ENCODE measurements at places on chromosomes 6 and 20. TPM values are rescaled to one million over a fixed set of nuclear protein-coding genes. Genes with fewer than 3 reads are reported as not detected.

Gene ADTRP
- 26.1 TPM for total RNA-seq

DNA sequence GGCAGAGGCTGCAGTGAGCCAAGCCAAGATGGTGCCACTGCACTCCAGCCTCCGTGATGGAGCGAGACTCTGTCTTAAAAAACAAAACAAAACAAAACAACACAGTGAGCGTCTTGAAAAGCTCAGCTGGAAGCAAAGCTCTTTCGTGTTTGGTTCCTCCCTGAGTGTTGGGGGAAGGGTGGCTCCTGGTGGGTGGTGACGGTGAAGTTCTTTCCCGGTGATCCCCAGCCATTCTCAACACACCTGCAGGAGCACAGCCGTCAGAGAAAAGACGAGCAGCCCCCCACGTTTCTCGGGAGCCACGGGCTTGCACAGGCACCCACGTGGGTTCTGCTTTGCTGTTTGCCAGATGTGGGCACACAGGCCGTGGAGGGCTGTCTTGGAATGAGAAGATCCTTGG, 3.2 kb downstream of the BHLHE23 start:
- no peak for DNase-seq

DNA sequence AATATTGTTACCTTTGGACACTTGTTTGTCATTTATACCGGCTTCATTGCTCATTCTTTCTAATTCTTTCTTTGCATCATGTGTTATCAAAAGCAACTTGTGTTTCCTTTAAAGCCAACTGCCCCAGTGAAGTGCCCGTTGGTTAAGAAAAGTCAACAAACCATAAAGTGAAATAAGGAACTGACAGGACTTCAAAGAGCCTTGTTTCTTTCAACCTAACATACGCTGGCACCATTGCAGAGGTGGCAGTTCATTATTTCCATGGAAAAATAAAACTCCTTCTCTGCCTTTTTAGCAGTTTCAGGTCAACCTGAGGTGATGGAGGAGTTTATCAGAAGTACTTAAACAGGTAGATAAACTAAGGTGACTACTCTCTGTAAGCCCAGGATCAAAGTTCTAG, 28.8 kb downstream of the FERMT1 start:
- DNase-seq = no peak

- DNase-seq = no peak
Observed at GRCh38 chr20:37282556-37282955, 6.9 kb upstream of the MANBAL start.

GRCh38 chr6:63844287-63844686, 208.7 kb downstream of the PHF3 start:
- no peak for DNase-seq

DNA sequence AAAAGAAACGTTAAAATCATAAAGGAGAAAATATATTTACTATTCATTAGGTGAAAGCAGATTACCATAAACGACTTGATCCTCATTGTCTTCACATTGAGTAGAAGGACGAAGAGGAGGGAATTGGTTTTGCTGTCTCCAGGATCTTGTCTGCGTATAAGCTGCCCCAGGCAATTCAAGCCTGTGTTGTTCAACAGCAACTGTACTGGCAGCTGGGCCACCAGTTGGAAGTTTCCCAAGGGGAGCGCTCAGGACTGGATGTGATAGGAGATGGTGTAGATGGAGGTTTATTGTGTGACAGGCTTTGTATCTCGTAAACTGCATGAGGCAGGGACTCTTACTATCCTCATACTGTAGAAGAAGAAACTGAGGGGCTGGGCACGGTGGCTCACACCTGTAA, 3.9 kb upstream of the FANCE start:
- DNase-seq = no peak
